ENCODE measurements at places on chromosomes 5 and 9.

DNA sequence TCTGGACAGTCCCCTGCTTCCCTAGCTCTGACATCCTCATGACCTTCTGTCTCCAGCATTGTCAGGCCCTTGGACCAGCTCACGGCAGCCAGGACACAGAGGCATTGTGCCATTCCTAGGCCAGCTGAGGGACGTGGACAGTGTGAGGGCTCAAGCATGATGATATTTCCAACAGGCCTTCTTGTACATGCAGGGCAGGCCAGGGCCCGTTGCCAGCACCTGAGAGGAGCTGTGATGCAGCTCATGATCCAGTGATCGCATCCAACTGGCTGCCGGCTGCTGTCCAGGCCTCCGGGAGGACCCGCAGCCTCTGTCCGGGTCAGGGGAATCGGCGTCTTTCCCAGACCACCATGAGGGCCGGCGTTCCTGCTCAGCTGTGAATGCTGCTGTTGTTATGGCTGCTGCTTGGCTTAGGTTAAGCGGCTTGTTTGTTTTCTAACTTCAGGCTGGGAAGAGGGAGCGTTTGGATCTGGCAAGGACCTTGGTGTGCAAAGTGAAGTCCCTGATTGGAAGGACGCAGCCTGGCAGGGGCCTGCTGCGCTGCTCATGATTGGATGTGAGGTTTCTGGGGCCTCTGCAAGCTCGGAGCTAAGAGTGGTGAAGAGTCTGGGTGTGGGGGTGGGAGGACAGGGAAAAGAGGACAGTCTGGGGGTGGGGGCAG is 53.8 kb downstream of the PDZD2 start:
- no peak for DNase-seq

DNA sequence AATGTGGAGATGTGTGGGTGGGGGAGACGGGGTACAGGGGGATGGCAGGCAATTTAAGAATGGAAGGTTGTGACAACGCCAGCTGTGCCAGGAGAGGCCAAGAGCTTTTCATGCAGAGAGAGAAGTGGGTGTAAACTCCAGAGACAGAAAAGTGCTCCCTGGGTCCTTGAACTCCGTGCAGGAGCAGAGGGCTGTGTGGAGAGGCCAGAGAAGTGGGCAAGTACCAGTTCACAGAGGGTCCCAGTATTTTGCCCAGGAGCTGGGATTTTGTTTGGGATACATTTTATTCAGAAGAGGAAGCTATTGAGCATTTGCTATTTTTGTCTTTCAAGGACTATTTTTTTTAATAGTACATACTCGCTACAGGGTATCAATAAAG is 19.5 kb upstream of the TCERG1 start:
- DNase-seq = no peak

- DNase-seq = no peak
Measured at GRCh38 chr5:107401470-107402122, 269.1 kb downstream of the EFNA5 start.

- no peak for DNase-seq
Measured at GRCh38 chr5:98102936-98103335, 670.5 kb upstream of the RGMB start.

DNA sequence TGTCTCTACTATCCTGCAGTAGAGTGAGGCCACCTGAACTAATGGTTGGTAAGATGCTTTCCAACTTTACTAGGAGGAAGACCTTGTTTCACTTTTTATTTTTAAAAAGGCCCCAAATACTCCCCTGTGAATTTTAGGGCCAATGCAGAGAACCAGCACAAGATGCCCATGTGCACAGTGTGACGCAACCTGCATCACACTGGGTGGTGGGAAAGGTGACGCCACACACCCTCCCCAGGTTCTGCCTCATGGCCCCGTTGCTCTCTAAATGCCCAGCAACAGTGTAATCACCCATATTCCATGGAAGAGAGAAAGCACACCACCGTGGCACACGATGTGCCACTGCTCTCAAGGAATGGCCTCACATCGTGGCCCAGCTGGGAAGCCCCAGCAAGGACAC is 6.4 kb downstream of the SURF4 start:
- DNase-seq = no peak

DNA sequence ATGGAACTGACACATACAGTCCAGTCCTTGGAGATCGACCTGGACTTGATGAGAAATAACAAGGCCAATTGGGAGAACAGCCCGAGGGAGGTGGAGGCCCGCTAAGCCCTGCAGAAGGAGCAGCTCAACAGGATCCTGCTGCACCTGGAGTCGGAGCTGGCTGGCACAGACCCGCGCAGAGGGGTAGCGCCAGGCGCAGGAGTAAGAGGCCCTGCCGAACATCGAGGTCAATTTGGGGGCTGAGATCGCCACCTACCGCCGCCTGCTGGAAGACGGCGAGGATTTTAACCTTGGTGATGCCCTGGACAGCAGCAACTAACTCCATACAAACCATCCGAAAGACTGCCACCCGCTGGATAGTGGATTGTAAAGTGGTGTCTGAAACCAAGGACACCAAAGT is 1610.1 kb upstream of the ACO1 start:
- no peak for DNase-seq

DNA sequence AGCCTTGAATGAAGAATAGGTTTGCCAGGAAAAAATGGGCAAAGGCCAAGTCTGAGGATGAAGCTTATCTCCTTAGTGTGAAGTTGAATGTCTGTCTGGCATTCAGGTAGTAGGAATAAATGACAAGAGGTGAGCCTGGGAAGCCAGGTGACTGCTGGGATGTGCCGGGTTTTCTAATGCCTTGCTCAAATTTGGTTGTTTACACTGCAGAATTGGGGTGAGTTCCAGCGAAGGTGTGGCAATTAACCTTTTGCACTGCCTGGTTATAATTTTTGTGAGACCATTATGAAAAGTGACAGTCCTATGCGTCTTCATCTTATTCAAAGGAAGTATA is 73.6 kb downstream of the MAST4 start:
- no peak for DNase-seq

DNA sequence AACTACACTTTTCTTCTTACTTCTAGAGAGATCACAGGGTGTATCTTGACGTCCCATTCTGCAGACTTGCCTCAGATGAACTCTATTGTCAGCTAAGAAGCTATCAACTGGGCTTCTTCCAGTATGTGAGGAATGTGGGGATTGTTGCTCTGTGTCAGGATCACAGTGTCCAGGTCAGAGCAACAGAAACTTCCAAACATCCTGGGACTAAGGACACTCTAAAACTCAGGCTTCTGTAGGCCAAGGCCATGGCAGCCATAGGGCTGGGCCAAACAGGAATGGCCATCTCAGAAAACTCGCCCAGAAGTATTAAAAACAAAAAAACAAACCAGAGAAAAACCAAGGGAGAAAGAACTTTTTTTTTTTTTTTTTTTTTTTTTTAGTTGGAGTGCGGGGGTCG is 210.0 kb upstream of the CLINT1 start:
- DNase-seq = no peak

DNA sequence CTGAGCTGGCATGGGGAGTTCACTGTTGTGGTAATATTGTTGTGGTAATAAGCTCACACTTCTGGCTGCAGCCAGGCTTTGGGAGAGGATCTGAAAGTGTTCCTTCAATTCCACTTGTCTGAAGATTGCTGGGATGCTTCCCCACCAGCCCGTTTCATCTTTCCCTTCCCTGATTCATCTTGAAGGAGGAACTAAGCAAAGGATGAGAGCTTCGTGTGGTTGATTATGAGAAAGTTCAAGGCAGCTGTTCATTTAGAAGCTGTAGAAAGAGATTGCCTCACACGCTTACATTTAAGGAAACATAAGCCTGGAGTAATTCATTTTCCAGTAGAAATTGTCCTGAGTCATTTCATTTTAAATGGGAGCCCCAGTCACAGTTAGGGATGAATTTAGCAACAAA is 122.4 kb upstream of the GAS1 start:
- peak; percentile 62 for DNase-seq

DNA sequence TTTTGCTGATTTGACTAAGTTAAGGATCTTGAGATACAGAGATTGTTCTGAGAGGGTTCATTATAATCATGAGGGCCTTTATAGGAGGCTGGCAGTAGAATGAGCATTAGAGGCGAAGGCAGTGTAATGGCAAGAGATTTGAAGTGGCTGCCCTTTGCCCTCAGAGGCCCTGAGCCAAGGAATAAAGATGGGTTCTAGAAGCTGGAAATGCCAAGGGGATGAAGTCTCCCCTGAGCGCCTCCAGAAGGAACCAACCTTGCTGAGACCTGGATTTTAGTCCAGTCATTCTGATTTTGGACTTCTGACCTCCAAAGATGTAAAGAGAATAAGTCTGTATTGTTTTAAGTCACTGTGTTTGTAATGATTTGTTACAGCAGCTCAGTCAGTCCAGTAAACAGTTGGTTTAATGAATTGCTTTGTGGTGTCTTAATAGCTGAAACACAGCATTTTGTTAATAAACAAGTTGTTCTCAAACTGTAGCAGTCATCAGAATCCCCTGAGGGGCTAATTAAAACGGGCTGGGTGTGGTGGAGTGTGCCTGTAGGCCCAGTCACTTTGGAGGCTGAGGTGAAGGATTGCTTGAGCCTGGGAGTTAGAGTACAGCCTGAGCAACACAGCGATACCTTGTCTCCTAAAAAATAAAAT is 23.2 kb downstream of the GLRX start:
- no peak for DNase-seq

DNA sequence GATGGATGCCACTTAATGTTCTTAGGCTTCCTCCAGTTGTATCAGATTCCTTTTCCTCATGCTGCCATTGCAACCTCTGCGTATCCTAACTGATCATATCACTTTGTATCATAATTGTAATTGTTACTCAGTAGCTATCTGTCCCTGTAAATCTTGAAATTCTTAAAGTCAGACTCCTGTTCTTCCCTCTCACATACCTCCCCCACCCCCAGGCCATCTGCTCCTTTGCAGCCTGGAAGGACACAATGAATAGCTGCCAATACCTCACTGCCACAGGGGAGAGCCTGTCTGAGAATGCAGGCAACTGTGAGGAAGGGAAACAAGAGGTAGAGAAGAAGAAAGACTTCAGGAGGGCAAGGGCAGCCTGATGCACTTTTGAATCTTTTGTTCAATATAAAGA is 228.5 kb downstream of the ENC1 start:
- no peak for DNase-seq

DNA sequence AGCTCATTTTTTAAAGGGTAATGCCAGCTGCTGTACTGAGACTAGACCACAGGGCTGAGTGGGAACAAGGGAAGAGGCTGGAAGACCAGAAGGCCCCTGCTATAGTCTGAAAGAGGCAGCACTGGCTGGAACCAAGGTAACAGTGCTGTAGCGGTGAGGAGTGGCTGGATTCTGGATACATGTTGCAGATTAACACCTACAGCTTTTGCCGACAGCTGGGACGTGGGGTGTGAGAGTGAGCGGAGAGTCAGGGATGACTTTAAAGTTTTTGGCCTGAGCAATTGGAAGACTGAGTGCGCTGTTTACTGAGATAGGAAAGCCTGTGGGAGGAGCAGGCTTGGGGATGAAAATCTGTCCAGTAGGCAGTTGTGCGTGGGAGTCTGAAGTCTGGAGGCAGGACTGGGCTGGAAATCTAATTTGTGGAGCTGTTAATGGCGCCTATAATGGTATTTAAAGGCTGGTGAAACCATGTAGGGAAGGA is 26.5 kb downstream of the AQP7 start:
- no peak for DNase-seq

DNA sequence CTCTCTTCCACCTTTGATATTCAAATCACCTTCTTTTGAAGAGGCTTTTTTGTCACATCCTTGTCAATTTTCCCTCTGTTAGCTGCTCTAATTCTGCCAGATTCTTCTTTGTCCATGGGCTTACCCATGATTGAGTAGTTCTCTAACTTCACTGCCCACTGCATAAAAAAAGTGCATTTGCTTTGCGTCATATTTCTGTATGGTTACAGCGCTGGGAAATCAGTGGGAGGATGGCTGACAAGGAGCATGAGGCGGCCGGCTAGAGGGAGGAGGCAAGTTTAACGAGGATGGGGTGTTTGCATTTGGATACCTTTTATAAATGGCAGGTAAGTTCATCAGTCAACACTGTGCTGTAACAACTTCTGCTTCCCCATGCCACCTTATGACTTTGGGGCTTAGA is 116.5 kb upstream of the LHFPL2 start:
- no peak for DNase-seq

DNA sequence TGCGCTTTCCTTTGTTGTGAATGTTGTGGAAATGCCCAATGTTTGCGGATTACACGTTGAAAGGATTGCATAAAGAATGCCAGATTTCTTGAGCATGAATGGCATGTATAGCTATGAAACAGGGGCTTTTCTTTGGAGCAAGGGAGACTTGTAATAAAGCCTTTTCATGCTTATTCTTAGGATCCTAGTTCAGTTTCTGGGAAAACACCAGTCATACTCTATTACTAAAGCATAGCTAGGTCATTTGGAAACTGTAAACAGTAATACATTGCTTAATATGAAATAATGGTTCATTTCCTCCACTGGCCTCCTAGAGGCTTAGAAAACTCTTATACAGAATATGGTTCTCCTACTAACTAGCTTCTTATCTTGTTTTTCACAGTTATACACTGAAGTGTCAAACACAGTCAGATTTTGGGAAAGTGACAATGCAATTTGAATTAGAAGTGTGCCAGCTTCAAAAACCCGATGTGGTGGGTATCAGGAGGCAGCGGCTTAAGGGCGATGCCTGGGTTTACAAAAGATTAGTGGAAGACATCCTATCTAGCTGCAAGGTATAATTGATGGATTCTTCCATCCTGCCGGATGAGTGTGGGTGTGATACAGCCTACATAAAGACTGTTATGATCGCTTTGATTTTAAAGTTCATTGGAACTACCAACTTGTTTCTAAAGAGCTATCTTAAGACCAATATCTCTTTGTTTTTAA is 104.2 kb downstream of the MELK start:
- DNase-seq = no peak

- no peak for DNase-seq
Measured at GRCh38 chr5:178086266-178086665, 27.1 kb upstream of the N4BP3 start.

GRCh38 chr5:41519801-41520200 is 9.4 kb upstream of the PLCXD3 start:
- no peak for DNase-seq

DNA sequence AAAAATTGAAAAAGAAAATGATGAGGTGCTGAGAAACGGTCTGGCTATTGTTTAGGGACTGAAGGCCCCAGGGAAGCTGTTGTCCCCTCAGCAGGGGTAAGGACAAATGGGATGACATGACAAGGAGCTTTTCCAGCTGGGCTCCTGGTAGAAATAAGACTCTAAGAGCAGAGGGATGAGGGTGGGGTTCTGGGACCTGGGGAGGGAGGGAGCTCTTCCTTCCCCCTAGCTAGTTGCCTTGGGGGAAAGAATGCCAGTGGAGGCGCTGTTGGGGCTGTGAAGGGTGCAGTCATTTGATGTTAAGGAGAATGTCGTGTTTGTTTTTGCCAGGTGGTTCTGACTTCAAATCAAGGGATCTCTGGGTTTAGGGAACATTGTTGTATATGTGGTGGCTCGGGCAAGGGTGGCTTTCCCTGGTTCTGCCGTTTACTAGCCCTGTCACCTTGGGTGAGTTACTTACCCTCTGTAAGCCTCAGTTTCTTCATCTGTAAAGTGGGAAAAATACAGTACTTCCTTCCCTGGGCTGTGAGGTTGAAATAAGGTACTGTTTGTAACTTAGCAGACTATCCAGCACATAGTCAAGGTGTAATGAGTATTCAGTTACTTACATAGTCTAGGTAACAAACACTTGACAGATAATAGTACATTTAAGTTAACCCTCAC is 47.8 kb downstream of the WWC1 start:
- DNase-seq = no peak

- DNase-seq = peak; percentile 47
Measured at GRCh38 chr5:60487476-60487875, 212.5 kb downstream of the DEPDC1B start.

- peak; percentile 3 for DNase-seq
Measured at GRCh38 chr9:109192732-109193361, 25.8 kb upstream of the FRRS1L start.

GRCh38 chr9:131728546-131728910 is 11.3 kb downstream of the RAPGEF1 start:
- DNase-seq = no peak

- no peak for DNase-seq
Measured at GRCh38 chr5:172870715-172871461, 36.8 kb downstream of the ERGIC1 start.

Measured in fibroblast of upper back skin (primary cell).